ENCODE measurements at places on chromosomes 11 and 22. TPM values are rescaled to one million over a fixed set of nuclear protein-coding genes. Genes with fewer than 3 reads are reported as not detected.

GRCh38 chr11:62444236-62444833, 25.5 kb downstream of the SCGB1A1 start:
- DNase-seq, result peak; percentile 20

DNA sequence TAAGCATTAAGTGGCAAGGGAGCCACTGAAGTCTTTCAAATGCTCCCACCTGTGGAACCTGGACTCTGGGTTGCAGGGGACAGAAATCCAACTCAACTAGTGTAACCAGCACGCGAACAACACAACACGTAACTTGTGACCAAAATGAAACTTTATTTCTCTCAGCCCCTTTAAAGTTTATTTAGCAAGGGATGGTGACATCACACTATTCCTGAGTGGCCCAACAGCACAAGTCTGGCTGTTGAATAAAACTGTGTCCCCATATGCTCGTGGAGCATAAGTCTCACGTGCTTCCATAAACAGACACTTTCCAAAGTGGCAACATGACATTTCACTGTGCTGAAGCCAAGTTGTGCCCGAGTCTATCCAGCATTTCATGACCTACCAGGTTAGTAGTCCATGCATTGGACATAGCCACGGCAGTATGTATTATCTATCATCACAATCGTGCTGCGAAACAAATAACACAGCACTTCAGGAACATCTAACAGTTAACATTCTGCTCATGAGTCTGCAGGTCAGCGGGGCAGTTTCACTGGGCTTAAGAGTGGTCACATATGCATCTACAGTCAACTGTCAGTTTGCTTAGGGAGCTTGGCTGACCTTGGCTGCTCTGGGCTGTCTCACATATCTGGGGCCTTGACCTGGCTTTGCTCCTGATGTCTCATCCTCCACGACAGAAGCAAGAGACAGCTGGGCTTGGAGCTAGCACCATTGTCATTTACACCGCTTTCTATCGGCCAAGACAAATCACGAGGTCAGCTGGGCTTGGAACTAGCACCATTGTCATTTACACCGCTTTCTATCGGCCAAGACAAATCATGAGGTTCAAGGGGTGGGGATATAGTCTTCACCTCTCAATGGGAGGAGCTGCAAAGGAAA, 35.0 kb upstream of the LMO2 start:
- no peak for DNase-seq

- DNase-seq, result no peak
Observed at GRCh38 chr11:134596404-134596803, 184.4 kb upstream of the B3GAT1 start.

DNA sequence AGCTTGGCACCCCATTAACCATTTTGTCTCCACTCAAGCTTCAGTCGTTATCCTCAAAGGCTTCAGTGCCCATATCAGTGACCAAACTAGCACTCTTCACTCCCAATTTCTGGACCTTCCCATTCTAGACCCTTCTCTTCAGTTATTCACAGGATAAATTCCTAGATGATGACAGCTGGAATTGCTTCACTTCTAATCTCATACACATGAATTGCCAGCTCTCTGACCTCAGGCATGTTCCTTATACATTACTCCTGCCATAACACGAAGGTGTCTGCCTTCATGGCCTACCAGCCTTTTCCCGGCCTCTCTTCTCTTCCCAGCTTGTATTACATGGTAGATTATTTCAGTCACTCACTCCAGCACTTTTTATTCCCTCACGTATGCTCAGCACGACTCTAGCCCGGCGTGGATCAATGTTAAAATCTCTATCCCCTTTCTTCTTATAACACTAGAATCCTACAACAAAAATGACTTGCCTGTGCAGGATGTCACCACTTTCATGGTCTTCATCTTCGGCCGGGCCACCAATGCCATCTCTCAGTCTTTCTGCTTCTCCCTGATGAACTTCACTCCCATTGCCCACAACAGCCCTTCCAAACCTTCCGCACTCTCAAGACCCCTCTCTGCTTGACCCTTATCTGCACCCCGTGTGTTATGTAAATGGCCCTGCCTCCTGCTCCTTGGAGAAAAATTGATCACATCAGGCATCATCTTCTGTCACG, 36.9 kb downstream of the EIF3F start:
- DNase-seq, result no peak

Gene DNAJB13
- 0.52 TPM for total RNA-seq

- no peak for DNase-seq
Observed at GRCh38 chr11:33635161-33635560, 65.5 kb downstream of the C11orf91 start.

- no peak for DNase-seq
Observed at GRCh38 chr11:127182586-127183203, 182.1 kb upstream of the KIRREL3 start.

DNA sequence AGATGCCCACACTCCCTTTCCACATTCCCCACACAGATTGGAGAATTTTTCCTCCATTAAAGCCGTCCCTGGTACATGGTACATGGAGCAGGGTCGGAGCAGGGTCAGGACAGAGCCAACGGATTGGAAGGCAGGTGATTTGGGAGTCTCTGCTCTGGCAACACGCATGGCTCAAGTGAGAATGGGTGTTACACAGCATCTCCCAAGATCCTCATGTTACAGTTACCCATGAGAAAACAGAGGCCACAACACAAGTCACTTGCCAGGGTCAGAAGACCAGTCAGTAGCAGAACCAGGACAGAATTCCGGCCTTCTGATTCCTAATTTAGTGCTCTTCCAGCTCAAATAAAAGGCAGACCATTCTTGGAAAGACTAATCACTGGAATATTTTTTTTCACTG, 7.7 kb upstream of the F2 start:
- DNase-seq, result no peak

- no peak for DNase-seq
Observed at GRCh38 chr11:120869516-120870011, 154.3 kb upstream of the TBCEL start.

Gene IFITM5
- not detected for total RNA-seq

Gene OR51B5
- total RNA-seq, result not detected

Gene ENTHD1
- 0.11 TPM for total RNA-seq

Gene SLC5A1
- total RNA-seq, result not detected

Gene OR52H1
- total RNA-seq, result 0.30 TPM

DNA sequence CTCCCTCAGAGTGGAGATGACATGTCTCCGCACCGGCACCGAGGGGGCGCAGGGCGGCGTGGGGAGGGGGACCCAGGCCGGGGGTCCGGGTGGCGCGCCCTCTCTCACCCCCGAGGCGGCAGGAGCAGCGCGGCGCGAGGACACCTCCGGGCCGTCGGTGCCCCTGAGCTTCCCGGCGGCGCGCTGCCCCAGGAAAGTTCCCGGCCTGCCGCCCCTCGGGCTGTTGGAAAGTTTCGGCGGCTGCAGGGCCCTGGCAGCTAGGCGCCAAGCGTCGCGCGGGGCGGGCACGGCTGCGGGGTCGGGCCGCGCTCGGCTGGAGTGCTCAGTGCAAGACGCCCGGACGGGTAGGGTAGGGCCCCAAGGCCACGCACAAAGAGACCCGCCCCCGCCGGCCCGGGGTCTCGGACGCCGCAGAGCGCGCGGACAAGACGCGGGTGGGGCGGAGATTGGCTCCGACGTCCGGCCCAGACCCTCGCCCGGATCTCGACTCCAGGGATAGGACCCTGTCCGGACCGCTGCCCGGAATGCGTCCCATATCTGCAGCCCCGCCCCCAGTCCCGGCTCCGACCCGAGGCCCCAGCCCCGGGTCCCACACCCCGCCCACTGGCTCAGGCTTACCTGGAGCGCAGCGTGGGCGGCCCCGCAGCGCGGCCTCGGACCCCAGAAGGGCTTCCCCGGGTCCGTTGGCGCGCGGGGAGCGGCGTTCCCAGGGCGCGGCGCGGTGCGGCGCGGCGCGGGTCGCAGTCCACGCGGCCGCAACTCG, 471 bp downstream of the ARVCF start:
- DNase-seq, result no peak

GRCh38 chr11:86184728-86185380, 59.7 kb upstream of the EED start:
- no peak for DNase-seq

DNA sequence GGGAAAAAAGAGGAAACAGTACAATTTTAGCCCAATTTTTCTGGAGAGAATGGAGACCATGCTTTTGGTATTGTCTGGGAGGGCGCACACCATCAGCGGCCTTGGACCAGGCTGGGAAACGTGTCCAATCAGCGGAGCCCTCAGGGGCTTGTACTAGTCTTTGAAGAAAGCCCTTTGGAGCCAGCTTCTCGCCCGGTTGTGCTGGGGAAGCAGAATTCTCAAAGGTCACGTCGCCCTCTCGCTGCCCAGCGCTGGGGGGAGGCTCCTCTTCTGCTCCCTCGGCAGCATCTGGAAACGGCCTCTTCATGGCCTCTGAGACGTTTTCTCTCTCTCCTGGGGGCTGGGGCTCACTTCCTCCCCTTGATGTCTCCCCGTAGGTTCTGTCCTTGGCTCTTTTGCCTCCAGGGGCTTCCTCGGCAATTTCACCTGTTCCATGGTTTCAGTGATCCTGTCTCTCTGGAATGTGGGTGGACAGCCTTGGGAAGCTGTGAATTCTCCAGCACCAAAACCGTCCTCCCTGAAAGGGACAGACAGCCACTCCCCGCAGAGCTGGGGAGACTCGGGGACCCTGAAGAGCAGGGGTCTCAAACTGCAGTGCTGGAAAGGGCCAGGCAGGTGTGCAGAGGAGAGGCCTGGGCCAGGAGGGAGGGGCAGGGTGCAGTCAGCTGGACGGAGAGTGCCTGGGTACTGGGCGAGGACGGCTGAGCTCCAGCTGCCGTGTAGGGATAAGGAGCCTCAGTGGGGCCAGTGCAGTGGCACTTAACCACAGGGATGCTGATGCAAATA, 80.2 kb downstream of the RPS6KA4 start:
- no peak for DNase-seq

Gene APOA1
- total RNA-seq, result not detected

DNA sequence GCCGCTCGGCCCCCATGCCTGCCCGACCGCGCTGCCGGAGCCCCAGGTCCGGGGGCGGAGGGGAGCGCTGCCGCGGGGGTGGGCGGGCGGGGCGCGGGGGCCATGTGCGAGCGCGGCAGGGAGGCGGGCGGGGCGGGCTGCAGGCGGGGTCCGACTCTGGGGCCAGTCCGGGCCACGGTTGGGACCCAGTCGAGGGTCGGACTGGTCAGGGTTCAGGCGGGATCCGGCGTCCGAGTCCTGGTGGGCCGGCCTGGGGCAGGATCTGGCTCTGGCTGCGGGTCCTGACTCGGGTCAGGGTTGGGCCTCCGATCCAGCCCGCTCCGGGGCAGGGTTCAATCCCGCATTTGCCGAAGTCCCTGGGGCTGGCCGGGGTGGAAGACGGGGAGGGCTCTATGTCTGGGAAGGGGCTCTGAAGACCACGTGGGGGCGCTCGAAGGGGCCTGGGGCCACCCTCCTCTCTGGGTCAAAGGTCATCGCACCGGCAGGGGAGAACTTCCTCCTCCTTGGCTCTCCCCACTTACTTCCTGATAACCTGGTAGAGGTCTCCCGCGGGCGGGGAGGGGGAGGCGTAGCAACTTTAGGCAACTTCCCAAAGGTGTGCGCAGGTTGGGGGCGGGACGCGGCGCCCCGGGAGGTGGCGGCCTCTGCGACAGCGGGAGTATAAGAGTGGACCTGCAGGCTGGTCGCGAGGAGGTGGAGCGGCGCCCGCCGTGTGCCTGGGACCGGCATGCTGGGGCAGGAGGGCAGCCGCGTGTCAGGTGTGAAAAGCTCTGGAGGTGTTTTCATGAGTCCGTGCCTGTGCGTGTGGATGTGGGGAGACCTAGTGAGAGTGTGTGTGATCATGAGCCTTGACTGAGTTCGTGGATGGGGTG, 603 bp downstream of the ESRRA start:
- DNase-seq, result peak; percentile 71

DNA sequence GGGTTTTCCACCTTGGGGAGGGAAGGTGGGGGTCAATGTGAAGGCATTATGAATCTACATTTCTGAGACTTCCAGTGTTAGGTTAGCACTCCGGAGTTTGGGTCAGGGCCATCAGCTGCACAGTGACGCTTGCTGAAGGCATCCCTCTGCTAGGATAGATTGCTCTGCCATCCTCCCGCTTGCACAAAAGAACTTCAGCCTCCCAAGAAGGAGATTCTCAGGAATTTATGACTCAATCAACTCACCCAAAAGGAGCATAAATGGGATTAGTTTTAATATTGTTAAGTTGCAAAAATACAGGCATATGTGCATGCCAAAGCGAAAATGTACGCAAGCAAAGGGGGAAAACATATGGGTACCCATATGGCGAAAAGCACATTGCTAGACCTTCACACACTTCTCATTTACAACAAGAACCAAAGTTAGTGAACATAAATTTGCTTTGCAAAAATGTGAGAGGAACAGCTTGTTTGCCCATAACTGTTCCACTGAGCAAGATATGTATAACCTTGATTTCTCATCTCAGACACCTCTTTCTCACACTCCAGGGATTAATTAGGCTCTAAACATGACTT, 1013.0 kb downstream of the OPCML start:
- DNase-seq, result no peak

Gene DRICH1
- 0.50 TPM for total RNA-seq

DNA sequence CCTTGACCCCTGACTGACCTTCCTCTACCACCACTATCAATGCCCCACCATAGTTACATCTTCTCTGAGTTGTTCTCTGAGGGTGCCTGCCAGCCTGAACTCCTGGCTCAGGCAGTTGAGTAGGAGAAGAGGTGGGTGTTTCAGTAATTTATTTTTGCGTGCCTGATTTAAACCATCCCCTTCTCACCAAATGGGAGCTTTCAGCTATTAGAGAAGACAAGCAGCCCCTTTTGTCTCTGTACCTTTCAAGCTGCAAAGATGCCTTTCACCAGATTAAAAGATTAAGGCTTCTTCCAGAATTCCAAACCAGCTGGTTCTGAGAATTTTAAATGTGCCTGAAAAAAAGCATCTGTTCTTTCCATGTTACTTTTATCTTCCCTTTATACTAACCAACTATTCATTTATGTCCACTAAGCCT, 223.8 kb downstream of the FAM76B start:
- DNase-seq, result no peak

Gene CCDC81
- 1.5 TPM for total RNA-seq

GRCh38 chr22:44735518-44736428, 16.6 kb upstream of the ARHGAP8 start:
- peak; percentile 65 for DNase-seq

DNA sequence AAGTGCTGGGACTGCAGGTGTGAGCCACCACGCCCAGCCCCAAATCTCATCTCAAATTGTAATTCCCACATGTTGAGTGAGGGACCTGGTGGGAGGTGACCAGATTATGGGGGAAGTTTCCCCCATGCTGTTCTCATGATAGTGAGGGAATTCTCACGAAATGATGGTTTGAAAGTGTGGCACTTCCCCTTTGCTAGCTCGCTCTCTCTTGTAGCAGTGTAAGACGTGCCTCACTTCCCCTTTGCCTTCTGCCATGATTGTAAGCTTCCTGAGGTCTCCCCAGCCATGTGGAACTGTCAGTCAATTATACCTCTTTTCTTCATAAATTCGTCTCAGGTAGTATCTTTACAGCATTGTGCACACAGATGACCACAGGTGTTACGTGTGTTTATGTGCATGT, 357.8 kb downstream of the CADM1 start:
- no peak for DNase-seq

- peak; percentile 29 for DNase-seq
Observed at GRCh38 chr11:6667733-6668374, 12.2 kb upstream of the DCHS1 start.

GRCh38 chr11:1863352-1864216, 10.7 kb downstream of the LSP1 start:
- no peak for DNase-seq

Gene TRIM48
- total RNA-seq, result not detected

Gene GGTLC2
- not detected for total RNA-seq

- no peak for DNase-seq
Observed at GRCh38 chr11:34756591-34756990, 135.7 kb downstream of the EHF start.

GRCh38 chr11:128890543-128891368, at the start of gene KCNJ5:
KCNJ5 (plus strand) TSS chr11:128891356; CDS start chr11:128911274, 19,918 bp downstream.
- DNase-seq, result no peak

GRCh38 chr11:33225371-33225770, 31.8 kb upstream of the HIPK3 start:
- DNase-seq, result no peak
